Thyroid gland (tissue), 4 donors: ENCODE measurements at places on chromosomes 16 and 17. TPM values are rescaled to one million over a fixed set of nuclear protein-coding genes. Genes with fewer than 3 reads are reported as not detected.

RASL10B gene
- total RNA-seq = 14.5 TPM

ADCY9 gene
- total RNA-seq = 71.6 TPM

GPR139 gene
- not detected for total RNA-seq

BAHCC1 gene
- total RNA-seq = 33.7 TPM

PLLP gene
- total RNA-seq = 13.6 TPM
